Mesendoderm (in vitro differentiated cells): ENCODE measurements at places on chromosomes 2 and 18.
A peak's percentile ranks its signal among the peaks of the same experiment; 100 is the strongest.

DNA sequence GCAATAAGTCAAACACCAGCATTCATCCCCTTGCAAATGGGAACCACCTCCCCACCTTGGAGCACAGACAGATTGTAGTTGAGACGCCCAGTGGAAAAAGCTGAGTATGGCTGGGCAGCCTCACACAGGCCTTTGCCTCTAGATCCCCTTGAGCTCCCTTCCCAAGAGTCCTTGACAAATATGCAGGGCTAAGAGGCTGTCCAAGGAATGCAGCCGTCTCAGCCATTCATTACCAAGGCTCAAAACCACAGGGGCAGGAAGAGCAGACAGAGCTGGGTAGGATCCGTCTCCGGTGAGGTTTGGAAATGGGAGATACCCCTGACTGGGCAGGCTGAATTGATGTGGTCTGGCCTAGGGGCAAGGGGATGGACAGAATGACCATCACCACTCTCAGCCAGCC, 557.1 kb downstream of the TNS1 start:
- DNase-seq = no peak
- no peak overlapping the region for H3K27ac ChIP-seq
- no peak overlapping the region for H3K4me3 ChIP-seq

DNA sequence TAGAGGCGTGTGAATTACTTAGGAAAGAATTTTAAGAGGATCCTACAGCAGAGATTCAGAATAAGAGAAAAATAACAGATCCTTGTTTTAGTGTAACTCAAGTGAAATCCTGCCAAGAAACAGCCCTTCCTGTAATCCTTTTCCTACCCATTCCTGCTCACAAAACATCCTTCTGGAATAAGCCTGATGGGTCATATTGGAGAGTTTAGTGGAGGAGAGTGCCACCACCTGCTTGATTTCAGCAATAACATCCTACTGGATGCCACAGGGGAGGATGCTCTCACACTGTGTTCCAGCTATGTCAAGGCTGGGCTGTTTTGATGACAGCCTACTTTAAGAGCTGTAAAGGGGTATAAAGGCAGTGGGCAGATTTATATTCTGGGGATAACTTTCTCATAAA, 54.8 kb upstream of the CCDC178 start:
- DNase-seq = peak; percentile 79
- no peak overlapping the region for H3K27ac ChIP-seq
- H3K4me3 ChIP-seq = no peak overlapping the region
- no peaks in the 10 kb centered on the region for H3K4me1 ChIP-seq
- no peaks in the 10 kb centered on the region for H3K36me3 ChIP-seq
- no peaks in the 10 kb centered on the region for H3K27me3 ChIP-seq

DNA sequence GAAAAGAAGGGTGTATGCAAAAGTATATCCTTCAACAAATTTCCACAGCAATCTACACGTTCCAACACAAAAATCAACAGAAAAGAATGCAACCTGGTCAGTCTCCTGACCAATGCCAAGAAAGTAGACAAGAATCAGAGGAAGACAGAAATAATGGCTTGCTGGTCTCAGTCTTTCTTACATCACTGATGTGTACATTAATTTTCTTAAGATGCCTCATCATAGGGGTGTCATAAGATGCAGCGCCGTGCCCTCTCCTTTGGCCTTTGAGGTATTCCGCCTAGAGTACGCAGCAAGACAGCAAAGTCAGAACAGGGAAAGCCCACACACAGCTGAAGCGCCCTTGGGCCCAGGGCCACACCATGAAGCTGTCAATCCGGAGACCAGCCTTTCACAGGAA, 112.9 kb downstream of the RIF1 start:
- H3K4me3 ChIP-seq = no peak overlapping the region
- H3K36me3 ChIP-seq = no peaks in the 10 kb centered on the region
- no peak for DNase-seq
- H3K27ac ChIP-seq = no peak overlapping the region

DNA sequence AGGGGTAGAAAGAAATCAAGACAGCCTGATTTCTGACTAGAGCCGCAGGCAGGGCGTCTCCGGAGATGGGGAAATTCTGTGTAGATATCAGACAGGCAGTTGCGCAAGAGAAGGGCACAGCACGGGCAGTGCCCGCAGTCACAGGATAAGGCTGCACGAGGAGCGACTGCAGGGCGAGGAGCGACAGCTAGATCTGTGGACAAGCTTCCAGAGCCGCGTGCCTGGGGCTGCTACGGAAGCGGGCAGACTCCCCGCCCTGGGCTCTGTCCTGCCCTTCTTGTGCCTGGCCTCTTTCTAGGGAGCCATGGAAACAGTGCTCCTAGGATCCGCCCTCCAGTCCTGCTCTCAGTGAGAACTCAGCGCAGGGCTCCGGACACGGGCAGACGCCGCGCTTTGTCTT, 12.6 kb downstream of the MC5R start:
- H3K4me1 ChIP-seq = no peaks in the 10 kb centered on the region
- H3K4me3 ChIP-seq = no peak overlapping the region
- no peak for DNase-seq
- no peaks in the 10 kb centered on the region for H3K27me3 ChIP-seq
- H3K36me3 ChIP-seq = no peaks in the 10 kb centered on the region

- H3K27ac ChIP-seq = no peak overlapping the region
- no peaks in the 10 kb centered on the region for H3K36me3 ChIP-seq
- H3K4me3 ChIP-seq = no peak overlapping the region
- no peak for DNase-seq
- peaks cover 7% of the 10 kb centered on the region for H3K4me1 ChIP-seq
- no peaks in the 10 kb centered on the region for H3K27me3 ChIP-seq
Measured at GRCh38 chr2:168643979-168644378, 158.5 kb upstream of the NOSTRIN start.

DNA sequence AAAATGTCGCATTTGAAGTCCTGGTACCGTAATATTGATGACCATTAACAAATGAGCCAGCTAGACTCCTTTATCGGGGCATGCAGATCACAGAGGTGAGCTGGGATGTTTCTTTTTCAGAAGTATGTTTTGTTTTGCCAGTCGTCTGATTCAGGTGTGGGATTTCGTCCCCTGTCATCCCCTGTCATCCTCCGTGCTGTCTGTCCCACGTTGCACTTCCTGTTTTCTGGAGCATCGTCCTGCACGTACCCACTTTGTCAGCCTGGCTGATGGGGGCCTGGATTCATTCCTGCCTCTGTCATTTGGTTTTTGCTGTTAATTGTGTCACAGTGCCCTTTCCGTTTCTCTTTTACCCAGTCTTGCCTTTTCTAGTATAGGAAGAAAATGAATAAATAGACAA, 72.8 kb downstream of the ASAP2 start:
- H3K4me1 ChIP-seq = no peaks in the 10 kb centered on the region
- no peaks in the 10 kb centered on the region for H3K27me3 ChIP-seq
- H3K27ac ChIP-seq = no peak overlapping the region
- no peak for DNase-seq
- H3K4me3 ChIP-seq = no peak overlapping the region
- H3K36me3 ChIP-seq = no peaks in the 10 kb centered on the region

GRCh38 chr2:187011206-187011832, 162.3 kb upstream of the ZSWIM2 start:
- no peaks in the 10 kb centered on the region for H3K36me3 ChIP-seq
- H3K27ac ChIP-seq = no peak overlapping the region
- H3K4me3 ChIP-seq = no peak overlapping the region
- H3K27me3 ChIP-seq = no peaks in the 10 kb centered on the region

DNA sequence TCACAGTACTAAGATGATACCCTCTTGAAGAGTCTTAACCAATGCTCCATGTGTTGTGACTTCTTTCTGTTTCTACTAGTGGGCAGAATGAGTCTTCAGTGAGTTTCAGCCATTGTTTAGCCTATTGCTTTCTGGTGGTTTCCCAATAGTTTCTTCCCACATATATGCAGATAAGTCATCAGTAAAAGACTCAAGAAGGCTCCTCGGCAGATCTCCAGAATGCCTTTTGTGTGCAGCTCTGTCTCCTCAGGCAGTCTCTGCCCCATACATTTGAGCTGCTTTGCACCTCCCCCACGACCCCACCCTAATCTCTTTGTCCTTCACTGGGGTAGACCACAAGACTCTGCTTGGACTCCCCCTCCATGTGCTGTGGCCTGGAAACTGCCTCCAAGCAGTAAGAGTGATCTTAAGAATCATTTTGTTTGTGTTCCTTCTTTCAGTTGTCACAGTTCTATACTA, 71.6 kb upstream of the CHRNA1 start:
- DNase-seq = peak; percentile 51
- H3K4me3 ChIP-seq = no peak overlapping the region
- peaks cover 10% of the 10 kb centered on the region for H3K4me1 ChIP-seq
- no peaks in the 10 kb centered on the region for H3K27me3 ChIP-seq
- no peaks in the 10 kb centered on the region for H3K36me3 ChIP-seq

- H3K36me3 ChIP-seq = no peaks in the 10 kb centered on the region
- no peaks in the 10 kb centered on the region for H3K27me3 ChIP-seq
- H3K4me3 ChIP-seq = no peak overlapping the region
- H3K4me1 ChIP-seq = peaks cover 2% of the 10 kb centered on the region
- H3K27ac ChIP-seq = no peak overlapping the region
Measured at GRCh38 chr2:60433018-60433596, 120.3 kb downstream of the BCL11A start.

DNA sequence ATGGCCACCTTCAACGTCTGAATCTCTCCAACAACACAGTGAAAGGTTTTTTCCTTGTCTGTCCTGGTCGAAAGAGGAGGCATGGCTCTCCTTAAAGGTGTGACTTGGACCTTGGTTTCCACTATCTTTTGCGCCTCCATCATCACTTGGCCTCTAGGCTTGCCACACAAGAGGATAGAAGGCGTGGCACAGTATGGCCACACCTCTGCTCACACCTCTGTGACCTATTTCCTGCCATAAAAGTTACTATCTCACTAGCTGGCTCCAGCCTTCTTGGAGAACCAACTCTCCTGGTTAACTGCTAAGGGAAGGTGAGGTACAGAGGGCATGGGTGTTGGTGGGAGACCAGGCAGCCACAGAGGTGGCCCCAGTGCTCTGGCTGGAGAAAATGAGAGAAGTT, 165.9 kb downstream of the UXS1 start:
- no peaks in the 10 kb centered on the region for H3K36me3 ChIP-seq
- no peak overlapping the region for H3K27ac ChIP-seq
- no peak for DNase-seq
- no peak overlapping the region for H3K4me3 ChIP-seq

DNA sequence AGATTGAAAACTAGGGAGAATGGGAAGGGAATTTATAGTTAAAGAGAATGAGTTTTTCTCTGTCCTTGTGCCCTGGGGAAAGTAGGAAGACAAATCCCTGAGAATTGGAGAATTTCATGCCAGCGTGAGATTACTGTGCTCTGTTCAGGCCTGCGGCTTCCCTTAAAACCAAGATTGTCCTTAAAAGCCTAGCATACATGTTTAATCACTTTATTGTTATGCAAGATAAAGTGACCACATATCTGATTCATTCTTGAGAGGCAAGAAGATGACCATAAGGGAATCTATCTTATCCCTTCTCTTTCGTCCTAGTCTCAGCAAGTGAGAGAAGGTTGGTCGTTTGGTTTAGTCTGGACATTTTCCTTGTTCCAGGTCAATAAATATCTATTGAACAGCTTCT, 75.9 kb downstream of the ADCYAP1 start:
- no peak overlapping the region for H3K27ac ChIP-seq
- H3K27me3 ChIP-seq = no peaks in the 10 kb centered on the region
- peaks cover 4% of the 10 kb centered on the region for H3K4me1 ChIP-seq
- no peak overlapping the region for H3K4me3 ChIP-seq
- no peak for DNase-seq
- no peaks in the 10 kb centered on the region for H3K36me3 ChIP-seq

DNA sequence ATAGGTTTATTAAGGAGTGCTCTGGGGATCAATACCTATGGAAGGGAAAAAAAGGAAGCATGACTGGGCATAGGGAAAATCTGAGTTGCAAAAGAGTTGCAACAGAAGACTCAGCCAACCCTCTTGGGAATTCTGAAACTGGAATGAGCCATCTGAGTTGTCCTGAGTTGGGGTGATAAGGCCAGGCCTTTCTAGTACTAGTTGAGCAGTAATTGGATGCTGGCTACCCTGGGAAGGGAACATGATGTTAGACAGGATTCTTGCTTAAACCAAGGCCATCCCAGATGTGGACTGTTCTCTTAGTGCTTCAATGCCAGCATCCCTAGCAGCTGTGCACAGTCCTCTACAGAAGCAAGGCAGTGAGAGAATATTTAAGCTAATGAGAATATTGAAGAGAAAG, 348.8 kb upstream of the GULP1 start:
- no peaks in the 10 kb centered on the region for H3K27me3 ChIP-seq
- H3K36me3 ChIP-seq = no peaks in the 10 kb centered on the region
- no peak for DNase-seq
- no peak overlapping the region for H3K4me3 ChIP-seq
- no peak overlapping the region for H3K27ac ChIP-seq

GRCh38 chr2:120607506-120607905, 128.2 kb upstream of the GLI2 start:
- DNase-seq = no peak
- H3K4me3 ChIP-seq = no peak overlapping the region
- H3K4me1 ChIP-seq = peaks cover 2% of the 10 kb centered on the region
- H3K27ac ChIP-seq = no peak overlapping the region
- H3K36me3 ChIP-seq = no peaks in the 10 kb centered on the region
- no peaks in the 10 kb centered on the region for H3K27me3 ChIP-seq

DNA sequence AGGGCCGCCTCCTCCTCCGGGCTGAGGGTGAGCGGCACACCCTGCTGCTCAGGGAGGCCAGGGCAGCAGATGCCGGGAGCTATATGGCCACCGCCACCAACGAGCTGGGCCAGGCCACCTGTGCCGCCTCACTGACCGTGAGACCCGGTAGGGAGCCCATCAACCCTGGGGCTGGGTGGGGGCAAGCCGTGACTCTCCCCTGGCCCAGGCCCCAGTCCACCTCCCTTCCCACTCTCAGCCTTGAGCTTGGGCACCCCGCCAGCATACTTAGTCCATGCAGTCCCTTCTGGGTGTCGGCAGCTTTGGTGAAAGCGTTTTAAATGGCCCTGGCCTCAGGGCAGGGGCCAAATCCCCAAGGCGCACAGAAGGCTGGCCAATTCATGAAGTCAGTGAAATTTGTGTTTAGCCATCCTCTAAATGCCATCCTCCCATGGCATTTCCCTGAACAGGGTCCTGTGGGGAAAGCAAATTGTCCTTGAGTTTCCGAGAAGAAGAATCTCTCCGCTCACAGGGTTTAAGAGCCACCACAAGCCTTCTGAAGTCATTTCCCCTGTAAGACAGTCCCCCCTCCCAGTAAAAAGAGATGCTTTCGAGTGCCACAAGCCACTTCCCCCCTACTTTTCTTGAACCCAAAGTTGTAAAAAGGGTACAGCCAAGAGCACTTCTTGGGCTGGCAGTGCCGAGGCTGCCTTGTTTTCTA, 17.2 kb downstream of the SPEG start:
- H3K27me3 ChIP-seq = peaks cover 5% of the 10 kb centered on the region
- peaks cover 6% of the 10 kb centered on the region for H3K4me1 ChIP-seq
- H3K4me3 ChIP-seq = no peak overlapping the region
- H3K36me3 ChIP-seq = no peaks in the 10 kb centered on the region
- no peak overlapping the region for H3K27ac ChIP-seq
